Epithelial cell of alveolus of lung (primary cell): ENCODE measurements at places on chromosomes 12 and 14. TPM values are rescaled to one million over a fixed set of nuclear protein-coding genes. Genes with fewer than 3 reads are reported as not detected.

CACNA1C gene
- total RNA-seq, result 2.6 and 4.3 TPM in 2 replicates

GNS gene
- total RNA-seq, result 98.6 and 110 TPM in 2 replicates

VRTN gene
- total RNA-seq, result not detected in 2 replicates

IFNG-AS1 gene
- not detected in 2 replicates for total RNA-seq

LGR5 gene
- total RNA-seq, result not detected in 2 replicates

PCK2 gene
- total RNA-seq, result 19.4 and 71.2 TPM in 2 replicates

BMAL2 gene
- total RNA-seq, result 3.3 and 18.6 TPM in 2 replicates
